ENCODE measurements at places on chromosomes 11 and 22. TPM values are rescaled to one million over a fixed set of nuclear protein-coding genes. Genes with fewer than 3 reads are reported as not detected.

The ZNF280B gene
- 4.0 TPM for total RNA-seq

The OR4D5 gene
- total RNA-seq: not detected

The ZNF408 gene
- 23.0 TPM for total RNA-seq

The OR2AT4 gene
- not detected for total RNA-seq

The OR4P4 gene
- not detected for total RNA-seq

The BDNF gene
- total RNA-seq: 4.8 TPM

The C11orf42 gene
- not detected for total RNA-seq

The SOX6 gene
- total RNA-seq: 4.1 TPM

The BTG4 gene
- total RNA-seq: 0.08 TPM

The GANAB gene
- 300 TPM for total RNA-seq

The ALX4 gene
- not detected for total RNA-seq

The OR10A3 gene
- not detected for total RNA-seq

The RFPL3 gene
- total RNA-seq: not detected

The FIBIN gene
- 1.3 TPM for total RNA-seq

The MUC6 gene
- not detected for total RNA-seq

The CALCB gene
- 1.2 TPM for total RNA-seq

The OR52B2 gene
- not detected for total RNA-seq

The CLDN25 gene
- not detected for total RNA-seq

The ZP1 gene
- total RNA-seq: not detected

- no peak for DNase-seq
Measured at GRCh38 chr11:92226331-92227229, 2.0 kb downstream of the FAT3 start.

- no peak for DNase-seq
Measured at GRCh38 chr11:5618807-5619206, 6.0 kb upstream of the TRIM34 start.

- DNase-seq: no peak
Measured at GRCh38 chr11:86274503-86274902, 27.5 kb upstream of the HIKESHI start.

GRCh38 chr11:77471558-77472193, 2.2 kb downstream of the PAK1 start:
- DNase-seq: no peak

GRCh38 chr11:1455763-1456060, 30.9 kb downstream of the MOB2 start:
- no peak for DNase-seq

DNA sequence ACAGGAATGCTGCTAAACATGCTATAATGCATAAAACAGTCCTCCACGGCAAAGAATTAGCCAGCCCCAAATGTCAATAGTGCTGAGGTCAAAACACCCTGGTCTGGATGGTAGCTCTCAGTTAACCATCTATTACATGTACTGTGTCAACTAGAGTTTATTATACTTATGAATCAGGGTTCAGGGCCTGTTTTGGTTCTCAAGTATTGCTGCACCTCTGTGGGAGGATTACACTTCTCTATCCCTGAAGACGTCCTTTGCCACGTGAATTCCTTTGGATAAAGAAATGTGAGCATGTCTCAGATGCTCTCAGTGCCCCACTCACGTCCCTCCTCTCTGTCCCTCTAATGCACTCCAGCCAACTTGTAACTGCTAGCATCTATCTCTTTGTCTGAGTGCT, 53.4 kb downstream of the SLC1A2 start:
- no peak for DNase-seq

DNA sequence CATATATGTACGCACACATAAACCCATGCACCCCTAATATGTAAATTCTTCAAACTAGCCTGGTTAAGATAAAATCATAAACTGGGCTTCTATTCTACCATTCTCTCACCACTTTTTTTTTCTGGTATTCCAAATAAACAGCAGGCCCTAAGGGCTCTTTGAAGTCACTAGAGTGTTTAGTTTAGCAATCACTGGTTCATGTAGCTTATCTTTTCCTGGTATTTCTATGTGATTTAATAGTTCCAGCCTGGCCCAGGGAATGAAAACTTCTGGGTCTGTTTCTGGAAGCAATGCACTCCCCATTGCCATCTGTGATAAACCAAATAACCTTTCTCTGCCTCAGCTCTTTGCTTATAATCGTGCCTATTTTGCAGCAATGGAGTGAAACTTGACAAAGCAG, 10.7 kb upstream of the MPPED2 start:
- DNase-seq: no peak

GRCh38 chr22:35777335-35777975, 59.8 kb downstream of the APOL5 start:
- DNase-seq: peak; percentile 65

DNA sequence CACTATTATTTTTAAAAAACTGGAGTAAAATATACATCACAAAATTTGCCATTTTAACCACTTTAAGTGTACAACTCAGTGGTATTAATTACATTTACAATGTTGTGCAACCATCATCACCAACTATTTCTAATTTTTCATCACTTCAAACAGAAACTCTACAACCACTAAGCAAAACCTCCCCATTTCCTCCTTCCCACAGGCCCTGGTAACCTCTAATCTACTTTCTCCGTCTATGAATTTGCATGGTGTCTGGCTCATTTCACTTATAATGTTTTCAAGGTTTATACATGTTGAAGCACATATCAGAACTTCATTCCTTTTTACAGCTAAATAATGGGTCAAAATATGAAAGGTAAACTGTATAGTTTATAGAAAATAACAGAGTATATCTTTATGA, 24.4 kb downstream of the DDI1 start:
- DNase-seq: no peak

DNA sequence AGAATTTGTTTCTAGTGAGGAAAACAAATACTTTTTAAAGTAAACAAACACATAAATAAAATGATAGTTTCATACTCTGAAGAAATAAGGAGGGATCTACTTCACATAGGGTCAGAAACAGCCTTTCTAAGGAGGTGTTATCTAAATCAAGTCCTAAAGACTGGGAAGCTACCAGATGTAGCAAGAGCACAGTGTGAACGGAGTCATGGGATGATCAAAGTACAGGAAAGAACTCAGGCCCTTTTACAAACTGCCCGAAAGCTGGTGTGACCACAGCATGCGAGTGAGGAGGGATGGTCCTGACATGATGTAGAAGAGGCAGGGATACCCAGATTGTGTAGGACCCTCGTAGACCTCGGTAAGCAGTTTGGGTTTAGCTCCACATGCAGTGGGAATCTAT, 102.8 kb downstream of the ARHGAP32 start:
- DNase-seq: no peak

GRCh38 chr11:65700399-65700798, 11.7 kb upstream of the KAT5 start:
- no peak for DNase-seq

GRCh38 chr22:28905256-28905832, 22.0 kb downstream of the ZNRF3 start:
- no peak for DNase-seq

DNA sequence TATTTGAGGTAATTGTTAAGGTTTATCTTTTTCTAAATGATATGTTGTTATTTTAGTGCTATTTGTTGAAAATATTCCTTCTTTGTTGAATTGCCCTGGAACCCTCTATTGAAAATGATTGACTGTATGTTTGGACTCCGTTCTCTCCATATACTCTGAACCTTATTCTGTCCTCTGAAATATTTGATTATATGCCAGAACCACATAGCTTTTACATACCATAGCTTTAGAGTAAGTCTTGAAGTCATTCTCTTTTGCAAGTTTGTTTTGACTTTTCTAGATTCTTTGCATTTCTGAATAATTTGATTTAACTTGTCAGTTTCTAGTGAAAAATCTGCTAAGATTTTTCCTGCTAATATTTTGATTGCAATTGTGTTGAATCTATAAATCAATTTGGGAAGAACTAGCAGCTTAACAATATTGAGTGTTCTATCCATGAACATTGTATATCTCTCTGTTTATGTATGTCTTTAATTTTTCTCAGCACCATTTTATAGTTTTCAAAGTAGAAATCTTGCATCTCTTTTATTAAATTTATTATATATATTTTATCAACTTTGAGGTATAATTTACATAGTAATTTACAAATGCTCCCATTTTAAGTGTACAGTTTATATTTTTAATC, 51.7 kb upstream of the PITPNB start:
- DNase-seq: no peak

GRCh38 chr11:47765086-47765485, 2.1 kb downstream of the FNBP4 start:
- no peak for DNase-seq

- DNase-seq: no peak
Measured at GRCh38 chr22:49597428-49598039, 230.1 kb downstream of the BRD1 start.

DNA sequence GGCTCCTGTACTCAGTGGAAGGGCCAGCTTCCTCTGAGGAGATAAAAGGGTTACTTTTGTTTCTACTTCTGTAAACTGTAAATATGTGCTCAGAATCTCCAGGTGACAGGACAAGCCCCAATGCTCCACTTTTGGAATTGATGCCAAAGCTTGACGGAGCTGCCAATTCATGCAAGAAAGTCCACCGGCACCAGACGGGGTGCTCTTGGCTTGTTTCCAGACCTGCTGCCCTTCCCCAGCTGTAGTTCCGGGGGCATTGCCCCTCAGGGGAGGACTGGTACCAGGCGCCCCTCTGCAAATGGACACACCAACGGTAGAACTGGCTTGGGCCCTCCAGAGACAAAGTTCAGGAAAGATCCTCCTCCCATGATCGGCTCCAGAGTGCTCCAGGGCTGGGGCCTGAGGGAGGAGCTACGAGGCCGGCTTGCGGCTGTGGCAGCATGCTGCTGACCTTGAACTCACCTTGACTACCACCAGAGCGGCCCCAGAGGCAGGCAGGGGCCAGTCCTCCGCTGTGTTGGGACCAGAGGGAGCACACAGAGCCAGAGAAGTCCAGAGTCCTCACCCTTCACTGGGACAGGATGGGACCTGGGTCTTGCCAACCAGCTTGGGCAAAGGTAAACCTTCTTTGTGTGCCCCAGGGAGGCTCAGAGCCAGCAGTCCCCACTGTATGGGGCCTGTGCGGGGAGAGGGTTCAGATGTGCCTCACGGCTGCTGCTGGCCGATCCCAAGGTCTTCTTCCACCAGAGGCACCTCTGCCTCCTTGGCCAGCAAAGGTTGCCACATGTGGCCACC, 17.8 kb upstream of the OAF start:
- DNase-seq: no peak

- no peak for DNase-seq
Measured at GRCh38 chr11:82754410-82754809, 20.7 kb upstream of the FAM181B start.

DNA sequence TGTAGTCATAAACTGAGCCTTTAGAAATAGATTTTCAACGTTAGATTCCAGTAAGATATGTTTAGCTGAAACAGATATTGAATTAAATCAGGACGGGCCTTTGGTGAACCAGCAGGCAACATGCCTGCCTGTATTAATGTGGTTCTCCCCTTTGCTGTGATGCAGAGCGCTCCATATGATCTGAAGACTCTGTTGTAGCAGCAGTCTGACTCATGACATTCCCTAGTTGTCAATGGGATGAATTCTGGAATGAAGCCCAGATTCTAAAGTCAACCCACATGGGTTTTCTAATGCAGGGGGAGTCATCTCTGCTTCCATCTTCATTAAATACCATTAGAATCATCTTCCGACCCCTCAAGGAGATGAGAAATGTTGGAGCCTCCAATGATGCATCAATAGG, 864.5 kb downstream of the NTM start:
- DNase-seq: peak; percentile 29

GRCh38 chr11:4862447-4863236, 13.6 kb upstream of the OR51S1 start:
- DNase-seq: no peak

DNA sequence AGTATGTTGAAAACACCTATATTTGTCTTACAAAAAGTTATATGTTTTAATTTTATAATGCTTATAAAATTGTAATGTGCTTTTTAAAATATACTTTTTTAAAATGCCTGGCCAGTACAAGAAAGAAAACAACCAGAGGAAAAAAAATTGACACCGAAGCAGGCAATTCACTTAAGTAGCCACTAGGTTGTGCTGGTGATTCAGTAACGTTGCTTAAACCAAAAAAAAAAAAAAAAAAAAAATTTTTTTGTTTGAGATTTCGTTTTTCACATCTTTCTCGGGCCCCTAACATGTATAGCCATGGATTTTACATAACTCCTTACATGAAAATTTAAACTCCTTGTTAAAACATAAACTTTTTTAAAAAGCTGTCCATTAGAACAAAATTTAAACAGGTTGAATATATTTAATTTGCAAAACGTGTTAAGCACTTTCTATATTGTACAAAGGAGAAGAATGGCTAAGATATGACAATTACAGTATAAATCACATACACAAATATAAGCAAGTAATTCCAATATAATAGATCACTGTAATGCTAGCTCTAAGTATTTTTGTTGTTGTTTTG, 9.2 kb downstream of the OR8B4 start:
- no peak for DNase-seq

DNA sequence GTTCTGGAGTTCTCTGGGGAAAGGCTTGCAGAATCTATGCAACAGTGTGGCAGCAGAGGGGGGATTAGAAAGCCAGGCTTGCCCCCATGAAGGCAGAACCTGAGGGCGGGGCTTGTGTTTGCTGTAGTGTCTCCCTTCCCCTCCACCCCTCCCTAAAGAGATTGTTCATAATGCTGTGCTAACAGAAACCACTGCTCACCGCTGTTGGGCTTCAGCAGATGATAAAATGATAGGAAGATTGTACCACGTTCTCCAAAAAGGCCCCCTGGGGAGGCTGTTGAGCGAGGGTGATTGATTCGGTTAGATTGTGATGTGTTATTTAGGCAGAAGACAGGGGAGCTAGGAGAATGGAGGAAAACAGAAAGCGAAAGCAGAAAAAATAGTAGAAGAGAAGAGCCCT, 215.2 kb upstream of the NCAM1 start:
- no peak for DNase-seq

Data from kidney epithelial cell (primary cell).